ENCODE measurements at places on chromosomes 3 and 15.

- DNase-seq, result no peak
These were observed 867.1 kb downstream of the IGSF11 start for GRCh38 chr3:118167571-118167970.

DNA sequence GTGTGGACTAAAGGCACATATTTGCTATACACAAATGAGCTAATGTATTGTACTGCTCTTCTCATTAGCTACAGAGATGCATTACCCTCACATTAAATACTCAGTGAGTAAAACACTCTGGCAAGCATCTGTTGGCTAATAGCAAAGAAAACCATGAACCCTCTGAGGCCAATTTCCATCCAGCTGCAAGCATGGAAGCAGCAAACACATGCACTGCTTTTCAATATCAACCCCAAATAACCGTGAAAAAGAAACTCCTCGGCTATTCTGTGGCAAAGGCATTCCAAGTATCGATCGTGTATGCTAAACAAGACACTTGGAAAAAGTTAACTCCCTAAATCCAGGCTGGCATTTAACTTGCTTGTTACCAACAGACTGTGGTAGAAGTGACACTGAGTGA lies 67.0 kb downstream of the PEAK1 start:
- no peak for DNase-seq

DNA sequence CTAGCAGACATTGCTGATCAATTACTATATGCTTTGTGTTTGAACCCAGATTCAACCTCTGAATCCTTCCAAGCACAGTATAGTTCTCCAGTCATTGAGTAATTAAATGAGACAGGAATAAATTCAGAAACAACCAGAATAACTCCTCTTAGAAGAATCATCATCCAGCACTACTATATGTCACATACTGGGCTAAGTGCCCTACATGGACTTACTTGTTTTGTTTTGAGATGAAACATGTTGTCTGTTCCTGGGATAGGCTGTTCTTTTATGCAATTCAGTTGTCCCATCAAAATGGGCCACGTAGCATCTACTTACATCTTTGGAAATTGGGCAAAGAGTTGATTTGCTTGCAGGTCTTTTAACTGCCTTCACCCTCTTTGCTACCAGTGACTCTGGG lies 365.5 kb upstream of the SUCLG2 start:
- no peak for DNase-seq

- no peak for DNase-seq
These were observed 81.3 kb downstream of the MTHFS start for GRCh38 chr15:79815468-79815867.

DNA sequence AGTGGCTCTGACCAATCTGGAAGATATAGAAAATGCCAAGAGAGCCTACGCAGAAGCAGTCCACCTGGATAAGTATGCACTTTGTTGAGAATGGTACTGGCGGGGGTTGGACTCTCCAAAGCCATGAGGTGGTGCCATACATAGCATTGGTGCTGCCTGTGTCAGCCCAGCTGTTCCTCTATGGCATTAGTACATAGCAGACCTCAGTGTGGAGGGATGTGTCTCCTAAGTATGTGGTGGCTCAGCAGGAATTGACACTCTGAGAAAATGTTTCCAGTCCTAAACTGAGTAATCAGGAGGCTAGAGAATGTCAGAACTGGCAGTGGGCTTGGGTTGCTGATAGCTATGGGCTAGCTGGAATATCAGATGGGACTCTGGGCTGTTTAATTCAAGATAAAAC lies 48.4 kb downstream of the ADPGK start:
- no peak for DNase-seq

- no peak for DNase-seq
These were observed 81.9 kb downstream of the CCK start for GRCh38 chr3:42183991-42184632.

DNA sequence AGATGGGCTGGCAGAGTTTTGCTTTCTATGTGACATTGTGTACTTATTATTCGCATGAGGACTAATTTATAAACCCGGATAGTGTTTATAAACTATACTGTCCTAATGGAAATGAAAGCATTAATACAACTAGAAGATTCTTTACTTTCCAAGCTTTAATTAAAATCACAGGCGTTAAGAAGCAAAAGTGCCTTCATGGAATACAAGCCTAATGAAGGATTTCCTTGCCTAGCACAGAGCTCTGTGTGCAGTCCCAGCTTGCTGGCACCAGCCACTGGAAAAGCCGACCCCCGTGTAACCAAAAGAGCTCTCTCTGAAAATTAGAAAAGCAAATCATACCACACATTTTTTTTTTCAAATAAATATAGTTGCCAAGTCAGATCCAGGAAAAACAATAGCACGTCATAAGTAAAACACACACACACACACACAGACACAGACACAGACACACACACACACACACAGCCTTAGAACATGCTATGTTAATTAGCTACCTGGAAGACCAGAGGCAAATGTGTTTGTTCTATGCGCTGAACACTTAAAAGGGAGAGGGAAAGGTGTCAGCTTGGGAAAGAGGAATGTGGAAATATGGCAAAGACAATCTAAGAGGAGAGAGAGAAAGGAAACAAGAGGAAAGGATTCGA lies 1084.2 kb downstream of the TUSC7 start:
- DNase-seq, result no peak

- DNase-seq, result no peak
These were observed 19.0 kb downstream of the MYO5A start for GRCh38 chr15:52509500-52510245.

GRCh38 chr15:60442763-60443162 lies 36.2 kb downstream of the ICE2 start:
- DNase-seq, result no peak

GRCh38 chr15:83118291-83118827 lies 10.9 kb downstream of the TM6SF1 start:
- no peak for DNase-seq

DNA sequence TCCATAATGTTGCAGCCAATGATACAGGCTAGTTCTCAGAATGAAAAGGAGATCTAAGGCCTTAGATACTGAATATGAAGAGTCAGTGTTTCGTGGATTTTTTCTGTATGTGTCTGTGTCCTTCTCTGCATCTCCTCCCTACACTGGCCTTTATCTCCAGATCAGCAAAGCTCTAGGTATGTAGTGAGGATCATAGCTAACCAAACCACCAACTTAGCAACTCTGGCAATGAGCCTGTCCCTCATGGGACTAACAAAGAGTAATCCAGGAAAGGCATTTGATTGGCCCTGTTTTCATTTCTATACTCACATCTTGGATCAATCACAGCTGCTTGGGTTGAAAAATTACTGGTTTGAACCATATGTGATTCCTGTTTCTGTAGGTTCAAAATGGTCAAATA lies 18.6 kb upstream of the CNTN3 start:
- DNase-seq, result no peak

GRCh38 chr15:58865425-58865880 lies 68.0 kb downstream of the SLTM start:
- no peak for DNase-seq

GRCh38 chr3:60056404-60056803 lies 1006.6 kb upstream of the CFAP20DC start:
- DNase-seq, result no peak

DNA sequence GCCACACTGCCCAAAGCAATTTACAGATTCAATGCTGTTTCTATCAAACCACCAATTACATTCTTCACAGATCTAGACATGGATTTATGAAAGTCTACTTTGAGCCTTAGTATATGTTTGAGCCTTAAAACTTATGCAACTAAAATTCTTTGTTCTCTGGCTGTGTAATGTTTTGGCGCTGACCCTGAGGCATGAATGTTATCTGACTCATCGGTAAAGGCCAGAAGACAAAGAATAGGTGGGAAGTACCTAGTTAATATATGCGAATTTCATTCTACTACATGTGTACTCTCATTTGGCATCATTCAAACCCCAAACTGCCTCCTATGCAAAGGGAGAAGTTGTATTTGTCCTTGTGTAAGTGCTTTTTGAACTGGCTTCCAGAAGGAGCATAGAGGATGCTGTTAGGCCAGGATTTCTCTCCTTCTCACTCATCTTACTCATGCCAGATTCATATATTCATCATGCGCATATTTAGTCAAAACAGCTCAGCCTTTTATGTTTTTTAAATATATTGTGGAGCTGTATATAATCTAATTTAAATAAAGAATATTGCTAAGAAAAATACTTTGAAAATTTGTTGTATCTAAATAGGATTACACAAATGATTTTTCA lies 204.2 kb downstream of the NFKBIZ start:
- no peak for DNase-seq

DNA sequence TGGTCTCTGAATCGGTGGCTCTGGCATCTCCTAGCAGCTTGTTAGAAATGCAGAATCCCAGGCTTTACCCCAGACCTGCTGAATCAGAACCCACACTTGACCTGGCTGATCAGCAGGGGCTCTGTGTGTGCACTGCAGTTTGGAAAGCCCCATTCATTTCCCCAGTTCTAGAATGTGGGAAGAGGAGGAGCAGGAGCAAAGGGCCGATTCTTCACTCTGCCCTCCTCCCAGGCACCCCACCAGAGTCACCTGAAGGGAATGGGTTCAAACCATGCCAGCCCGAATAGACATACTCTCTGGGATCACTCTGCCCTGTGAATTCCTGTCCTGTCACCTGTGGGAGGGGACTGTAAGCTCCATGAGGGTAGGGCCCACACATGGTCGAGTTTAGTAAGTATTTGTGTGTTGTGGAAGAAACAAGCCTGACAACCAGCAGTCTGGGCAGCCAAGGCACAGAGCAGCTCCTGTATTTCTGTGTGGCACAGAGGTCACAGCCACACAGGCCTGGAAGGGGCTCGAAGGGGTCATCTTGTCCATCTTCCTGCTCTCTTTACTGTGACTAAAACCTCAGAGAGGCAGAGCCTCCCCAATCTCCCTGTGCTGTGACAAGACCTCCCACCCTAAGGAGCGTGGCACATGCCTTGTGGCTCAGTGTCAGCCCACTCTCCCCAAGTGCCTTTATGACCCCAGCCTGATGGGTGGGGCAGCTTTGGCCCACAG lies 29.0 kb upstream of the HHATL start:
- DNase-seq, result no peak

DNA sequence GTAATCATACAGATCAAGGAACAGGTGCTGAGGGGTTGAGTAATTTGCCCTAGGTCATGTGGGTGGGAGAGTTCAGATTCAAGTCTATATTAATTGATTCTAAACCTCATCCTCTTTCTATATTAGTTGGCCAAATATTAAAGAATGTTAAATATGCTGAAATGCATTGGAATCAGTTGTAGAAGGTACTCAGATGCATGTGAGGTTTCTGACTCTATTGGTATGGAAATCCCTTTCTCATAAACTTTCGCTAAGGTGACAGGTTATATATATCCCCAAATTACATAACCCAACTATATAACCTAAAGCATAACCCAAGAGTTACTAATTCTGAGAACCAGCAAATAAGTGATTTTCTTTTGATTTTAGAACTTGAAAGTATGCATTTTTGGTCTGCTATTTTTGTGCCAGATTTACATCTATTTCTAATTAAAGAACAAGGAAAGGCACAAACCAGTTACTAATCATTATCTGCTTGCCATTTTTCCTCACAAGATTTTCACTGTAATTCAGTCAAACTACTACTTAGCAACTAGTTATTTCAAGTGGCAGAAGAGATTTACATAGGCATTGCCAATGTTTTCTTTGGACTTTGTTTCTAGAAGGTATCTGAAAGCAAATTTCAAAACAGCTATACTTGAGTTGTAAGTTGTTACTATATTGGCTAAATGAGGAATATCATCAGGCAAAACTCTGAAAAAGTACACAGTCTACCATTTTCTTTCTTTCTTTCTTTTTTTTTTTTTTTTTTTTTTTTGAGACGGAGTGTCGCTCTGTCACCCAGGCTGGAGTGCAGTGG lies 201.3 kb downstream of the RBMS3 start:
- no peak for DNase-seq

GRCh38 chr3:168060317-168060716 lies 35.4 kb downstream of the GOLIM4 start:
- no peak for DNase-seq

- no peak for DNase-seq
These were observed 635 bp downstream of the TUBGCP5 start for GRCh38 chr15:23038726-23039142.

- peak; percentile 11 for DNase-seq
These were observed 72.6 kb downstream of the NPTN start for GRCh38 chr15:73560501-73561117.

DNA sequence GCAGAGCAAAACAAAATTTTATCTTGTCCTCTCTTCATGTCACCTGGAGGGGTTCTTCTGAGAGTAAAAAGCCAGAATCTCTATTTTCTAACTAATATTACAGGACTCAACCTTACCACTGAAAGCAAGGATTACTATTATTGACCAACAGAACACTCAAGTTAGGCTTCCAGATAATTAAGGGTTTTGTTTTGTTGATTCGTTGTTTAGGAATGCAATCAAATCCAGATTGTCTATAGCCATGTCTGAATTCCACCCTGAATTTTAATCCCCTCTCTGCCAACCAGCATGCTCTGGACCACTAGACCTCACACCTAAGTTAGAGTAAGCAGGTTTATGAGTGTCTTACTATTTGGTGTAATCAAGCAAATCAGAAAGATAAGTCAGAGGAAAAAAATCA lies 90.7 kb downstream of the PEAK1 start:
- no peak for DNase-seq

DNA sequence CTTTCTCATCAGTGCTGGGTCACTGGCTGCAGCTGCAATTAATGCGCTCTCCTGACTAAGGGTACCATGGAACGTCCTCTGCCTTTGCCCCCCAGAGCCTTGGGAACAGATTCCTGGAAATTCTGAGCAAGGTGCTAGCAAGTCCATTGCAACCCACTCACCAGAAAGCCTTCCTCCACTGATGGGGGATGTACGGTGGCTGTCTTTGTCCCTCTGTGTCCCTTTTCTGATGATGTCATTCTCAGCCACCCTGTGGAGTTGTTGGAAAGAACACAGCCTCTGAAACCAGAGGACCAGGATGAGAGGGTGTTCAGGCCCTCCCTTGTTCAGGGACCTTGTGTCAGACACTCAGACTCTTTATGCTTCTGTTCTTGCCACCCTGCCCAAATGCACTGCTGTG lies 38.1 kb upstream of the ZBTB38 start:
- no peak for DNase-seq

GRCh38 chr15:90153658-90154057 lies 47.5 kb upstream of the SEMA4B start:
- no peak for DNase-seq

DNA sequence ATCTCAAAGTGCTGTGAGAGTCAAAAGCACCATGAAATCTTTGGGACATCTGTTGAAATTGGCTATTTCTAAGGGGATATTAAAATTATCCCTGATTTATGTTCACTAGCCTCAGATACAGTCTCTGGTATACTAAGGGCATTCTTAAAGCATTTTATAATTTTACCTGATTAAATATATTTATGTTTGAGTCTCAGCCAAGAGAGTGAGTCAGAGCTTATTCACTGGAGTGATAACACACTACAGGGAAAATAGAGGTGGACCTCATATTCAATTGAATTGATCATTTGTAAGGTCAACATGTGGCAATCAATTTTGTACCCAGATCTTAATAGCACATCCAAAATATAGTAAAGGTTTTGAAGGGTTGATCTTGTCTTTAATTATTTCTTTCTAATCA lies 733.6 kb downstream of the EPHA3 start:
- no peak for DNase-seq

GRCh38 chr15:75739791-75740190 lies 27.1 kb upstream of the CSPG4 start:
- DNase-seq, result no peak

Measured in NCI-H2107 (cell line).